ENCODE measurements at places on chromosomes 2 and 18.

DNA sequence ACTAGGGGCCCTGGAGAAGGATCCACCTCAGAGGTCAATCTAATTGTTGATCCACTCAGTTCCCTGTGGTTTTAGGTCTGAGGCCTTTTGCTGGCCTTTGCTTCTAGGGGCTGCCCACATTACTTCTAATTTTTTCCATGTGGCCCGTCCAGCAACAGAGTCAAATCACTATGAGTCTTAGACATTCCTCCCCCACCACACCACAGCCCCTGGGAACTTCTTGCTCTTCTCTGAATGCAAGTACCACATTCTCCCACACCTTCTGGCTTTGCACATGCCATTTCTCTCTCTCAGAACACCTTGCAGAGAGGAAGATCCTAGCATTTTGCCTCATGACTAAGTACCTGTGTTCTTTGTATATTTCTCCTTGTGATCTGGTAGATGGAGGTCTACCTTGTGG is 286.9 kb downstream of the SETBP1 start:
- no peak for DNase-seq

GRCh38 chr2:164722616-164723338 is 101.5 kb upstream of the GRB14 start:
- no peak for DNase-seq

DNA sequence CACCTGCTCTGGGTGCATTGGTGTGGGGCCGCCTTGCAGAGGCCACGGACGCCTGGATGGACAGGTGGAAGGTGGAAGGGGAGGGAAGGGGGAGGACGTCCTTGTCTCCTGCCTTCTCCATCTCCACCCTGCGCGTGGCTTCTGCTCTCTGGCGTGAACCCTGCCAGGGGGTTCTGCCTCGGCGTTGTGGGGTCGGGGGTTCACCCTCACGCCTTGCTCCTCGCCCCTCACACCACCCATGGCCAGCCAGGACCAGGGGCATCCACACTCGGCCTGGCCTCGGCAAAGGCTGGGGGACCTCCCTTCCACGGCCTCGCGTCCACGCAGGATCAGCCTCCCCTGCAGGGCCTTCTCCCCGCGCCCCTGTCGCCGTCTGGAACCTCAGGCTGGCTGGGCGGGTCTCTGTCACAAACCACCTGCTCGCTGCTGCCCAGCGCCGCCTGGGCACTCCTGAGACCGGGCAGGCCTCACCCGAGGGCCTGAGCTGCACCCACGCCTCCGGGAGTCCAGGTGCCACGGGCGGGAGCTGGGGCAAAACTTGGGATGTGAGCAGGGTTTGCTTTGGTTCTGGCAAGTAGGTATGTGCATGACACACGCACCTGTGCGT is 655.9 kb downstream of the GALR1 start:
- DNase-seq = no peak

DNA sequence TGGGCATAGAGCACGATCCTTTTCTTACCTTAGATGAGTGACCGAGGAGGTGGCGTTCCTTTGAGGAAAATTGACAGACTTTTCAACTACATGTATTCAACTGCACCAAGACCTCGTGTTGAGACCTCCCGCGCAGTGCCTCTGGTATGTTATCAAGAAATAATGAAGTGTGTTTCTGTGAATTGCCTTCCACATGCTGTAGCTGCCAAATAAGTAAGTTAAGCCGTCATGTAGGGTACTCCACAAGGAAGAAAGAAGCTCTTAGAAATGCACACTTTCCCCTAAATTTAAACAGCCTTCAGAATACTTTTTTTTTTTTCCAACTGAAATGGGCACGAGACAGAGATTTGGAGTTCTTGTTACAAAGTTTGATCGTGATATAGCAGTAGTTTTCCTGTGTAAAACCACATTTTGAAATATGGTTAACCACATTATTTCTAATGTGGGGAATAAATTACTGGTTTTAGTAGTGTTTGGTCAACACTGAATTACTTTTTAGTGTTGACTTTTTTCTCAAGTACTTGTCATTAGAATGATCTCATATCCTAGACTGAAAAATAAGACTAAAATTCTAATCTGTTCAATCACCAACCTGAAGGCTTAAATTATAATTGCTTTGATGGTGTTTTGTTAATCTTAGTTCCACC is 30.5 kb downstream of the PDK1 start:
- DNase-seq = no peak

GRCh38 chr2:118837067-118837466 is 10.4 kb downstream of the EN1 start:
- no peak for DNase-seq

- DNase-seq = peak; percentile 48
Observed at GRCh38 chr2:53512071-53512826, 255.4 kb upstream of the CHAC2 start.

DNA sequence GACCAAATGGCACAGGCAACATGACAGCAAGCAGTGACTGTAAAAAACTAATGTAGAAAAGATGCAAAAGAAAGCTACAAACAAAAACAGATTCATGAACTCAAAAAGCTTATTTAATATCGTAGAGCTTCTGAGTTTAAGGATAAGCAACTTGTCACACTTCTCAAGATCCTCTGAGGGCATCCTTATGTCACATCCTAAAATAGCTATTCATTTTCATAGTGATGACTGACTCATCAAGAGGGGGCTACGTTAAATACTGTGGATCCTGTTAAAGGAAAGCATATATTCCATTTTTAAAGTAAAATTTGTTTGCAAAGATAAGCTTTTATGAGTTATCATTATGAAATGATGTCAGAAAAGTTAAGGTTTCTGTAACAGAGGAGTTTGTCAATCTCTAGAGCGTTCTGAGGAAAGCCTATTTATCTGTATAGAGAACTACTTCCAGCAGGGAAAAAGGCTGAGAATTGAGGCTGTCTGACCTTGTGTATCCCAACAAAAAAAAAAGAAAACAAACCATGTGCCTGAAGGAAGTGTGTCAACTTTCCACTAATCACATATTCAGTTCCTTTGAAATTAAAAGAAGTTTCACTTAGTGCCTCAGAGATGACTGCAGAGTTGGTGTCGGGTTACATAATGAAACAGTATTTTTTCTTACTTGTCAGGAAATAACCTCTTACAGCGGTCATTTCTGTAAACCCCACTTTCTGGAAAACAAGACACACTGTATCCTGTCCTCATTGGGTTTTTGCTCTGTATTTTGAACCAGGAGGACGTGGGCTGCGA is 115.5 kb downstream of the ESCO1 start:
- DNase-seq = peak; percentile 16

- DNase-seq = peak; percentile 73
Observed at GRCh38 chr2:28398101-28398834, 5.6 kb downstream of the FOSL2 start.

- DNase-seq = peak; percentile 50
Observed at GRCh38 chr2:133641942-133642725, 73.9 kb upstream of the NCKAP5 start.

DNA sequence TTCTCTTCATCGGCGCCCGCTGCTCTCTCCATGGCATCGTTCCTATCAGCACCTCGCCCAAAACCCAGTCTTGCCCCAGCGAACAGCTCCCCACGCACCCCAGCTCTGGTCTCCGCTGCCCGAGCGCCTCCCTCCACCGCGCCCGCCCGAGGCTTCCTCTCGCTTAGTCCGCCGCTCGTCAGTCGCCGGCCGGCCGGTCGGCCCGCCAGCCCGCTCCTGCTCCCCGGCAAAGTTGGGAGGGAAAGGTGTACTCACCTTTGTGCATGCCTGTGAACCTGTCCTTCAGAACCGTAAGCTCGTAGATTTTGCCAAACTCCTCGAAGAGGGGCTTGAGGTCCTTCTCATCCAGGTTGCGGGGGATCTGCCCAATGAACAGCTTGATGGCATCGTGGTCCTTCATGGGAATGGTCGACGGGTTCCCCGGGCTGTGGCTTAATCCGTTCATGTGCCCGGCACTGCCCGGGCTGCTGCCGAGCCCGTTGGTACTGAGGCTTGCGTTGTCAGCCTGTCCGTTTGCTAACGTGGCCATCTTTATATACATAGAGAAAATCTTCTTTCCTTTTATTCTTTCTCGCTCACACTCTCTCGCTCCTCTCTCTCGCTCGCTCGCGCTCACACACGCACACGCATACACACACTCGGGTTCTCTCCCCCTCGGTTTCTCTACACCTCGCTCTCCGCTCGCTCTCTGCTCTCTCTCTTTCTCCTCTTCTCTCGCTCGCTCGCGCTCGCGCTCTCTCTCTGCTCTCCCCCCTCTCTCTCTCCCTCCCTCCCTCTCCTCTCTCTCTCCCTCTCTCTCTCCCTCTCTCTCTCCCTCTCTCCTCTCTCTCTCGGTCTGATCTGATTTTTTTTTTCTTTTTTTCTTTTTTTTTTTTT is at the start of gene CELF4:
CELF4 (minus strand) TSS at position 698 of the 876 bp plus-strand sequence.
- no peak for DNase-seq

DNA sequence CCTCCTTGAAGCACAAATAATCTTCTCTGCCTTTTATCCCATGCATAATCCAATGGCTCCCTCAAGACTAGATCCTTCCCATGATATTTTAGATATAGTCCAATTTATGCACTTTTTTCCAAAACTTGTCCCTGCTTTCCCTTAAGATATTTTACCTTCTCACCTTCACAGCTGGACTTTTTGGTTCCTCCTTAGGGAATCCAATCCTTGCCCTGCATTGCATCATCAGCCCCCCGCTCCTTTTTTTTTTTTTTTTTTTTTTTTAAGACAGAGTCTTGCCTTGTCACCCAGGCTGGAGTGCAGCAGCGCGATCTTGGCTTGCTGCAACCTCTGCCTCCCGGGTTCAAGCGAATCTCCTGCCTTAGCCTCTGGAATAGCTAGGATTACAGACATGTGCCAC is 250.6 kb downstream of the DOK6 start:
- DNase-seq = no peak

- peak; percentile 85 for DNase-seq
Observed at GRCh38 chr2:160377204-160377995, 116.2 kb downstream of the RBMS1 start.

GRCh38 chr2:28652217-28652616 is 99.4 kb upstream of the PPP1CB start:
- no peak for DNase-seq

DNA sequence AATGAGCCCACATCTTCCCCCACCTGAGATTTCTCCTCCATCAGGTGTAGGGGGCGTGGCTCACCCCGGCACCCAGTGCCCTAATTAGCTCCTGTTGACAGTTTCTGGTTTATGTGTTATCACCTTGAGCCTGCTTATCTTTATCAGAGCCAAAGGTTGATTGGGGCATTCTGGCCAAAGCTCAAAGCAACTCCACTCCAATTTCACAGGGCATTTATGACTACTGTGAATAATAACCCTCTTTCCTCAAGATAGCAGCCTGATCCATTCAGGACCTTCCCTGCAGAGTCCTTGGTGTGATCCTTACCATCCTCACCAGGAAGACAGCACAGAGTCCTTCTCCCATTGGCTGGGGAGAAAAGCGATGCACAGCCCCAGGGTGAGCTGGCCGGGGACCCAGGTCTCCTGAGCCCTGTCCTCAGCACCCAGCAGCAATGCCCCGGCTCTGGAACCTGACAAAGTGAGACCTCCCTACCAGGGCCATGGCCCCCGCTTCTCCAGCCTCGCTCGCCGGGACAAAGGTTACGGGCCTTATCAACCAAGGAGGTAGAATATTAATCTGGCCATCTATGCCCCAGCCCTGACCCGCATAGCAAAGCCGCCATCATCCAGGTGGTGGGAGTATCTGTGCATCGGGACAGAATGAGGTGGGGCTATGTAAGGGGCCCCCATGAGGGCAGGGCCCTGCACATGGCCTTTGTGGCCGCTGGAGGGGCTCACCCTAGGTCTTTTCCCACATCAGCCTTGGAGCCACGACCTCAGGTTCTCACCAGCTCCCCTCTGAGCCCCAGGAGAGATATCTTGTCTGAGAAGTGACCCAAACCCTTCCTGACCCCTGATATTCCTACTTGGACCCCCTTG is 64.5 kb downstream of the ZFP36L2 start:
- DNase-seq = no peak

DNA sequence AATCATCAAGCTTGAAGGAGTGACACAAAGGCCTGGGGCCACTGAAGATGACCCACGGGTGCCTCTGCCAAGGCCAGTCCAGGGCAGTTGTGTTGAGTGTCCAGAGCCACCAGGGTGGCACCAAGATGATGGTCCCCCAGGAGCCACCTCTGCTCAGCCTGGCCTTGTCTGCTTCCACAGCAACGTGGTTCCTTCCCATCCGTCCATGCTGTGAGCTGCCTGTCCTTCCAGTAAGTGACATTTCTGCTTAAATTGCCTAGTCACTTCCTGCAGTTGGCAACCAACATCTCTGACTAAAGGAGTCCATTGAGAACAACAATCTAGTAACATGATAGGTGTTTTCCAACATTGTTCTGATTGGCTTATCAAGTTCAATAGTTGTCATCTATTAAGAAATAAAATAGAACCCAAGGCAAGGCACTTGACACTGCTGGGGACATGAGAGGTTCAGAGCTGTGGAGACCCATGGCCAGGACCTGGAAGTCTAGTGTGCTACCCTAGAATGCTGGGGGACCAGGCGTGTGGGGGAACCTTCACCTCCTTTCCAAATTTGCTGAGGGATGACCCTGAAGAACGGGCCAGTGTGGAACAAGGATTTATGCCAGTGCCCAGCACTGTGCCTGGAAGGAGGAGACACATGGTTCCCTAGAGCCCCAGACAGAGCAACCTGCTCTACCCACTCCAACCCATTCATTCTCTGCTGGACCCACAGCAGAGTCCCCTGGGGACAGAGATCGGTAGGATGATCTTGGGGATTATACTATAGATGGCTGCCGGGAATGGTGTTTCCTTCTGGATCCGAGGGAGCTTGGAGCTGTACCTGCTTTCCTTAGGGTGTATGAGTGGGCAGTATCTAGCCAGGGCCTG is 98.9 kb upstream of the EPC2 start:
- no peak for DNase-seq

DNA sequence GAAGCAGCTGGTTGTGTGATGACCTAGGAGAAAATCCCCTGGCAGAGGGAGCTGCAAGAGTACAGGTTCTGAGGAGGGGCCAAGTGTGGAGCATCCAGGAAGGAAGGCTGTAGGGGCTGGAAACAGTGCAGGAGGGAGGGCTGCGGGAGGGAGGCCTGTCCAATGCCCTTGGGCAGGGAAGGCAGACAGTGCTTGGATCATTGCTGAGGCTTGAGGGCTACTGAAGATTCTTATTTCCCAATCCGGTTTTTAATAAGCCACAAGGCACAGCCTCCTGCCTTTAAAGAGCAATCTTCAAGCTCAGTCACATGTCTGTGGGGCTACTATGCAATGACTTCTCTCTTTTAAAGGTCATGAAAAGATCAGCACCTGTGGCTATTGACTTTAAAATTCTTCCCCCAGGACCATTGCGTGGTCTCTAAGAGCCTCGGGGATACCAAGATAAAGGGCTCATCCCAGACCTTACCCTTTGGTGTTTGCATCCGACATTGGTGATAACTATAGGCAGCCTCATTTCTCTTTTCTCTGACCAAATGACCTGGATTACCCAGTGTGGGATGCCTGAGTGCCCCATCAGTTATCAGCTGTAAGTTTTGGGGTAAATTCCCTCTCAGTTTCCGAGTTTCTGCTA is 149.6 kb downstream of the DOCK10 start:
- DNase-seq = no peak

Measured in fibroblast of the aortic adventitia (primary cell).